Pulmonary artery endothelial cell (primary cell): ENCODE measurements at places on chromosomes 1 and 21. TPM values are rescaled to one million over a fixed set of nuclear protein-coding genes. Genes with fewer than 3 reads are reported as not detected.

GPR25 gene
- not detected in 2 replicates for total RNA-seq

SAMD11 gene
- 0.07 and 0.14 TPM in 2 replicates for total RNA-seq

WDR26 gene
- 59.7 and 61.0 TPM in 2 replicates for total RNA-seq

SHE gene
- 60.6 and 84.6 TPM in 2 replicates for total RNA-seq

TMPRSS2 gene
- not detected in 2 replicates for total RNA-seq
